Epithelial cell of proximal tubule (primary cell): ENCODE measurements at places on chromosomes 4 and X.

- peak; percentile 64 for DNase-seq
Measured at GRCh38 chr4:177964693-177965168, 522.5 kb upstream of the AGA start.

GRCh38 chr4:116055857-116056827 lies 942.7 kb upstream of the NDST4 start:
- no peak for DNase-seq

GRCh38 chr4:54231768-54232688 lies 2.9 kb downstream of the PDGFRA start:
- no peak for DNase-seq

DNA sequence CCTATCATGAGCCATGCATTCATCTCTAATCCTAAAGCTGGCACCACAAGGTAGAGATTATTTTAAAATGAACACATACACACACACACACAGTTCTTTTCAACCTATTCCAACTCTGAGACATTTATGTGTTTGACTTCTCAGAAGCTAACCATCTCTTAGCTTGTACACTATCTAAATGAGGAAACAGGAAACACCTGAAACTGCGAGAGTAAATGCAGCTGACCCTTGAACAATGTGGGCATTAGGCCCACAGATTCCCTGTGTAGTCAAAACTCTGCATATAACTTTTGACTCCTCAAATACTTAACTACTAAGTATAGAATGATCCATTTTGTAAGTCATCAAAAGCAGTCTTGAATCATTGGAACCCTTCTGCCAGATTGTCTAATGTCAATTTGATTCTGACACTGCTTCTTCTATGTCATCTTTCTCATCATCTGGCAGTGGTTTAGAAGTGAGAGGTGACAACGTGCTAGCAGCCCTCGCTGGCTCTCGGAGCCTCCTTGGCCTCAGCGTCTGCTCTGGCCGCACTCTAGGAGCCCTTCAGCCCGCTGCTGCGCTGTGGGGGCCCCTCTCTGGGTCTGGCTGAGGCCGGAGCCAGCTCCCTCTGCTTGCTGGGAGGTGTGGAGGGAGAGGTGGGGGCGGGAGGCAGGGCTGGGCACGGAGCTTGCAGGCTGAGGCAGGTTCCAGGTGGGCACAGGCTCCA lies 21.4 kb upstream of the IL15 start:
- DNase-seq: no peak

DNA sequence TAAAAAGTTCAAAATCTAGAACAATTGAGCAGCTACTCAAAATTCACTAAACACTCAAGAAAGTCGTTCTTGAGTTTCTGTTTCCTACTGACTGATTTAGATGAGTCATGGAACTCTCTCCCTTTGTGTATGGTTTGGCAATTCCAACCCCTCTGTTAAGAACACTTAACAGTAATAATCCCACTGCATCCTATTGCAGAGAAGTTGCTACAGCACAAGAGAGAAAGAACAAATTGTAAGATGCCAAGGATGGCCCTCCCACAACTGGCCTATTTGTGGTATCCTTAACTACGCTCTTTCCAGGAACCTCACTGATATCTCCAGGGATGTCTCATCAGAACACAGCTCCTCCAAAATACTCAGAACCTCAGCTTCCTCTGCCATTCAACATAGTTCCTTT lies 701.8 kb upstream of the TENM3 start:
- DNase-seq: no peak

GRCh38 chrX:154546354-154547244 lies at the start of gene G6PD:
G6PD (minus strand) TSS chrX:154546846; CDS start chrX:154546155, 691 bp downstream.
- DNase-seq: no peak

DNA sequence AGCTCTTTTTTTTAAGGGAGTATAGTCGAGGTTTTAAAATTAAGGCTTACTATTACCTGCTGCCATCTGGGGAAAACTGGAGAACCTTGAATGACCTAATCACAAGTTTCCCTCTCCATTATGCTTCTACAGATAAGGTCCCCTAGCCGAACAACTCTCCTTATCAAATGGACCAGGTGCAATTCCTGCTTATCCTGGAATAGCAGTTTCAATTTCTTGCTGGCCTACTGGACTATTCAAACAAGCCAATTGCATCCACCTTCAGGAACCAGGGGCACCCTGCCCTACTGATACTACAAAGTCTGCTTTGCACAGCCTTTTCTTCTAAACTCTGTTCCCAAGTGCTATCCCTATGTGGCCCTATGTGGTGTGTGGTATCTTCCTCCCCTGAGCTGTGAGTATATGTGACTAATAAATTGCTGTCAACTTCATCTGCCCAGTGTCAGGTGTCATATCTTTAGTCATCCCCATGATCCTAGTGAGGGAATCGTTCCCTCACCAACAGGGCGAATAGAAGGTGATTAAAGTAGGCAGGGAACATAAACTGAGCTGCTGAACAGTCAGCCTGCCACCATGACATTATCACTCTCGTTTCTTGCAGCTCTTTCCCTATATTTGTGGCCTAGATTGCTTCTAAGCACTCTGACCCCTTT lies 128.5 kb downstream of the ATG4A start:
- DNase-seq: no peak

- no peak for DNase-seq
Measured at GRCh38 chr4:10117359-10118047, 904 bp upstream of the WDR1 start.

GRCh38 chr4:176320976-176321361 lies 1.2 kb downstream of the SPCS3 start:
- DNase-seq: no peak

DNA sequence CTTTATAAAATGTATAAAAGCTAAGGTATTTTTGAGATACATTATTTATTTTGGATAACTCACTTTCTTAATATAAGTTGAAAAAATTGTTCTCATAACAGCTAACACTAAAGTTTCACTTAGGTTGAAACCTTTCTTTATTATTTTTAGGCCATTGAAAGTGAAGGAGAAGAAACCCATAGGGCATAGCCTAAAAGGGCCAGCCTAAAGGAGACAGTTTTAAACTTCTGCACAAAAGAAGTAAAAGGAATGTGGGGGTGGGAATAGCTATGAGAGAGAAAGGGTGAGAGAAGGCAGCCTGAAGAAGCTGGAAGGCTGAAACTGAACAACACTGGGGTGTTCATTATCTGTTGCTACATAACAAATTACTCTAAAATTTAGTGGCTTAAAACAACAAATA lies 57.6 kb upstream of the RAPGEF2 start:
- DNase-seq: no peak

DNA sequence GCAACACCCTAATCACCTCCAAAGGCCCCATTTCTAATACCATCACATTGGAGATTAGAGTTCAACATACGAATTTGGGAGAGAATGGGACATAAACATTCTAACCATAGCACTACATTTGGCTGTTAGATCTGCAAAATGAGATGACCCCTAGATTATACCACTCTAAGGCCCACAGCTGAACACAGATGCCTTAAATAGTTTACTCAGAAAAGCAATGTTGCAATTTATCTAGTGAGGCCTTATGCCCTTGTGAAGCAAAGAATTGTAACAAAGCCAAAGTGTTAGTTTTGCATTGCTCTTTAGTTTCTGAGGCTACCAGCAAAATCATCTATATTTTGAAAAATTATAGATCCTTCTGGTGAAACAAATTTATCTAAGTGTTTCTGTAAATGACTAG lies 31.6 kb upstream of the ARHGEF6 start:
- no peak for DNase-seq

DNA sequence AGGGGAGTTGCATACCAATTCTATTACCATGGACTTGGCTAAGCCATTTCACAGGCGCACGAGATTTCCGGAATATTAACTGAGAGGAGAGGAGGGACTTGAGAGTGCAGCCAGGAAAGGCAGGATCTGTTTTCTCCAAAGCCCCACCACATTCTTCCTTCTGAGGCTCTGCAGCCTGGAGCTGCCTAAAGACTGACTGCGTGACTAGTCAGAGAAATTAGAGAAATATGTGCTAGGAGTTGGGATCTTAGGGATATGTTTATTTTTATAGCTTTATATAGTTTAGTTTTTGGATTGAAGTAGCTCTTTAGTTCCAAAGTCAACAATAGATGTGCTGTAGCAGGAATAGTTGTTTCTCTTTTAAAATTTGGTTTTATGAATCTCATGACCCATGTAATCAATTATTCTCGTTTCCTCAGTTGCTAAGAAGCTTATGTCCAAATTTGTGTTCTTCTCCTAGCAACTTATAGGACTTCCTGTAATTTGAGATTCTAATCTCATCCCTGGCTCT lies 300.1 kb upstream of the DDX53 start:
- no peak for DNase-seq

- no peak for DNase-seq
Measured at GRCh38 chrX:46447384-46447783, 97.8 kb downstream of the ZNF674 start.

DNA sequence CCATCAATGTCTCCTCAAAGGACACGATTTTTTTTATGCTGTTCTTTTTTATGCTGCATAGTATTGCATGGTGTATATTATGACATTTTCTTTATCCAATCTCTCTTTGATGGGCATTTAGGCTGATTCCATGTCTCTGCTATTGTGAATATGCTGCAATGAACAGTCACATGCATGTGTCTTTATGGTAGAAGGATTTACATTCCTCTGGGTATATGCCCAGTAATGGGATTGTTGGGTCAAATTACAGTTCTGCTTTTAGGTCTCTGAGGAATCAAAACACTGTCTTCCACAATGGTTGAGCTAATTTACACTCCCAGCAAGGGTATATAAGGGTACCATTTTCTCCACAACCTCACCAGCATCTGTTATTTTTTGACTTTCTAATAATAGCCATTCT lies 113.9 kb downstream of the GRIA3 start:
- no peak for DNase-seq

- DNase-seq: no peak
Measured at GRCh38 chrX:23816179-23816578, 33.2 kb downstream of the SAT1 start.

- no peak for DNase-seq
Measured at GRCh38 chrX:19630776-19631707, 115.7 kb upstream of the MAP3K15 start.

- DNase-seq: no peak
Measured at GRCh38 chrX:28127662-28128061, 146.4 kb upstream of the DCAF8L1 start.

DNA sequence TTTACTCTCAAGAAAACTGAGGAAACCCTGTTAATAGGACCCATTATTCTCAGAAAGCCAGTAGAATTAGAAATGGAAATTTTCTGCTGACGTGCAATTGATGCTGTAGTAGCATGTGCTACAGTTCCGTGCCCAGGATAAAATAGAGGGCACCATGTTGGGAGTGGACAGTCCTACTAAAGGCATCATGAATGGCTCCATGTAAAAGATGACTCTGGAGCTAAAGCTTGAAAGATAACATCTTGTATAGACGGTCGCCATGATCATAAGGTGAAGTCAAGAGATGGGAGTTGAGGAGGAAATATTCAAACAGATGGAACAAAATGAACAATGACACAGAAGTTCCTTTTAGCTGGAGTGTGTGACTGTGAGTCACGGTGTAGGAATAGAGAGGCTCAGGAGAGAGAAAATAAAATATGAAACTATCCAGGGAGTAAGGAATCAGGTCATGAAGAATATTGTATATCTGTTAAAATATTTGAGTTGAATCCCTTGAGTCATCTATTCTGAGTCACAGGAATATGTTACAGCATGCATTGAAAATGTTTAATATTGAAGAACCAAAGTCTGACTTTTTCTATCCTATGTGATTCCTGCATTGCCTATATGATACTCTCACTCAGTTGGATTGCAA lies 31.8 kb downstream of the ANXA10 start:
- no peak for DNase-seq

DNA sequence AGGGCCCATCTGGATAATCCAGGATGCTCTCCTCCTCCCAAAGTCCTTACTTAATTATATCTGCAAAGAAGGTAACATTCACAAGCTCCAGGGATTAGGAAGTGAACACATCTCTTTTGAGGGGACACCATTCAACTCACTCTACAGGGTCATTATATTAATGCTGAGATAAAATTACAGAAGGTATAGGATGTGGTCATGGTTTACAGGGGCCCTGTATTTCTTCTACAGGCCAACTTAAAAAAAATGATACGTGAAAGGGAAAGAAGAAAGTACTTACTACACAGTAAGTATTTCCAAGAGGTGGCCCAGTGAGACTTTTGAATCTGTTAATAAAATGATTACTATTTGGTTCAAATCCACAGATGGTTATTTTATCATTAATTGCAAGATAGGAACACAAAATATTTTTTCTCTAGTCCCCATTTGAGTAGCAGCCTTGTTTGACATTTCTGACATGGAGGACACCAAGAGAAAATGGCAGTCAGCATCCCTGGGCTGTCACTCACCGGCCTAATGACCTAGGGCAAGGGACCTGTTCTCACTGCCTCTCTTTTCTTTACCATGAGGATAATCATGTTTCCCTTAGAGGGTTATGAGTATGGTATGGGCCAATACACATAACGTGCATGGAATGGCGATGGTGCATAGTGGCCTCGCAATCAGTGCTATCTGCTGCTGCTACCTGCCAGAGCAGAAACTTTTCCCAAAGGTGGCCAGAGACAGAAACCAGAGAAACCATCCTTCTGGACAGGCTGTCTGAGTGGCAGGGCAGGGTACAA lies 140.5 kb downstream of the PTTG2 start:
- no peak for DNase-seq

GRCh38 chr4:178871476-178871875 lies 1429.2 kb upstream of the AGA start:
- no peak for DNase-seq

GRCh38 chr4:77845400-77845799 lies 17.2 kb upstream of the MRPL1 start:
- DNase-seq: no peak

DNA sequence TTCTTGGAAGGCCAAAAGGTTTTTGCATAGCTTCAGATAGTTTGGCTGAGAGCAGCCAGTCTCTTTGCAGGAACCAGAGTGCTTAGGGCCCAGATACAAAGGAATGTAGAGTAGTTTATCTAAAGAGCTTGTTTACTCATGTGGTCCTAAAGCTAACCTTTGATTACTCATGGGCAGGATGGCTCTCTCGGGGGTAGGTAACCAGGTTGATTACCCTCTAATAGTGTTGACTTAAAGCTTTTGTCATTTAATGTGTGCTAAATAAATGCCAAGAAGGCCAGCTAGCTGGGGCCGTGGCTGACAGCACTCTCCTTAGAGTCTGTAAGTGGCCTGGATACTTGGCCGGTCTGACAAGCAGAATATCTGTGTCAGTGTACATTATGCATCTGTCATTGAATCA lies 69.7 kb upstream of the MAGEB16 start:
- no peak for DNase-seq

- no peak for DNase-seq
Measured at GRCh38 chr4:27040356-27040755, 179.7 kb downstream of the STIM2 start.

GRCh38 chrX:130216320-130216719 lies 44.6 kb downstream of the RAB33A start:
- DNase-seq: no peak
